ENCODE measurements at places on chromosomes 1 and 21.

GRCh38 chr1:44924835-44925464, 61.4 kb downstream of the EIF2B3 start:
- DNase-seq = no peak

DNA sequence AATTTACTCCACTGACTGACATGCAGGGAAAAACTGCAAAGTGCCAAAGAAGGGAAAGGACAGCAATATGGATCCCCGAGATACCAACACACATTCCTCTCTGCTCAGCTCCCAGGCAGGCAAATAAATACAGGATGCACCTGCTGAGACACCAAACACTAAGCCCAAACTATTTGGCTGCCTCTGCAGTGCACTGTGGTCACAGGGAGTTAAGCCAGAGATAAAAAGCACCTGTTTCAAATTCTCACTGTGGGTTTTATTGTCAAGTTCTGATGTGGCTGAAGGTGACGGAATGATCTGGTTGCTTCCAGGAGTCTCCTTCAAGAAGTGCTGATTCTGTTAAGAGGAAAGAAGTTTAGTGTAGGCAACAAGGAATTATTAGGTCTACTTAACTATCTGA, 17.7 kb downstream of the TEX38 start:
- no peak for DNase-seq

- no peak for DNase-seq
Observed at GRCh38 chr1:216111842-216112241, 311.4 kb downstream of the USH2A start.

DNA sequence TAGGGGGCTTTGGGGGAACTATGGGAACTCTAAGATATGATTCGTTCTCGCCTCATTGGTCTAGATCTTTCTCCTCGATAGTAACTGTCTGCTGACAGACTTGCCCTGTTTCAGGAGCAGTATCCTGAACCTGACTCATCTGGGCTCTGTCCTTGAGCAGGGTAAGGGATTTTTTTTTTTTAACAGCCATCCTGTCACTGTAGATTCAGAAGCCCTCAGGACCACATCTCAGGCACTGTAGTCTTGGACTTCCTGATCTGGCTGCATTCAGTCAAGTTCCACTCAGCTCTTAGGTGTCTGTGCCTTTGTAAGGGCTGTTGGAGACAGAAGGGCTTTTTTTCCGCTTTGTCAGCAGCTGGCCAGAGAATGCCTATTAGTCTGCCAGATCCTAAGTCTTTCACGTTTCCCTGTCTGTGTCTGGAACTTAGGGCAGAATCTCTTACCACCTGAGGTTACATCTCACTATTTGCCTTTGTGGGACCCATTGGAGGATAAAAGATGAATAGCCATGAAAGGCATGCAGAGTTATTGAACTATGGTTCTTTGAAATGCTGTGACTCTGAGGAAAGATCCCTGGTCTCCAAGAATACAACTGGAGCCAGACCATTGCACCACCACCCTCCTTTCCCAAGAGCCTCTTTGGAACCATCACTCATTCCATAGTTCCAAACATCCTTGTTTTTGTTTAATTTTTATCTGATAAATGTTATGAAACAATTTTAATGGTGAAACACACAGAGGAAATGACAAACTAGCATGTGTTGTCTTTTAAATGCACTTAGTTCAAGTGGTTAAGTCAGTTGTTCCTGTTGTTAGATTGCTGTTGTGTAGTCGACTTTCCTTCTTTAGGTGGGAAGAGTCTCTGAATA, 49.7 kb upstream of the MACF1 start:
- DNase-seq = no peak

DNA sequence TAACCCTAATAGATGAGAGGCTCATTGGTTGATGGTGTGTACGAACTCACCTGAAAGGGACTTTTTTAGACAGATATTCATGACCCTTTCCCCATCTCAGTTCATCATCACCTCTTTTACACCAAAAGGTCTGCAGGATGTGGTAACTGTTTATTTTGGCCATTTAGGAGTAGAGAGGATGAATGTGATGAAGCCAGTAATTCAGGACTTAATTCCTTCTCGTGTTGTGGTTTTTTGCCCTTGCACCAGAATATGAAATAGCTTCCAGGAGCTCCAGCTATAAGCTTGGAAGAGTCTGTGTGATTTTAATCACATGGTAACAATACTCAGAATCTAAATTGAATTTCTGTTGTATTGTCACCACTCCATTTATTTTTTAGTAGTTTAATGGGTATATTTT, 189.4 kb upstream of the KCTD3 start:
- no peak for DNase-seq

GRCh38 chr1:37656881-37657280, 22.2 kb upstream of the RSPO1 start:
- DNase-seq = no peak

GRCh38 chr1:243325305-243325890, 69.6 kb downstream of the SDCCAG8 start:
- DNase-seq = no peak

- DNase-seq = no peak
Observed at GRCh38 chr1:202416641-202417040, 68.1 kb downstream of the PPP1R12B start.

DNA sequence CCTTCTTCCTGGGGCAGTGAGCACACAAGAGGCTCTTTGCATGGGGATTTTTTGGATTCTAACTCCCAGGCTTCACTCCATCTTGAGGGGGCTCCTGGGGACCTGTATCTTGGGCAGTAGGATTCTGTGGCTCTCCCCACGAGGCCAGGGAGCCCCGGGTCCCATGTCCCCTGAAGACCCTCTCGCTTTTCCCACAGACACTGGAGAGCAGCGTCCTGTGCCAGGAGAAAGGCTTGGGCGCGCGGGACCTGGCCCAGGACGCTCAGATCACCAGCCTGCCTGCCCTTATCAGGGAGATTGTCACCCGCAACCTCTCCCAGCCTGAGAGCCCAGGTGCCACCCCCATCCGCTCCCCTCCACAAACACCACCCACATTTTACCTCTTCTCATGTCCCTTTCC, 735 bp downstream of the CROCC start:
- no peak for DNase-seq

GRCh38 chr1:167462341-167462740, 56.0 kb downstream of the CD247 start:
- no peak for DNase-seq

GRCh38 chr1:119771016-119771415, 2.3 kb upstream of the HMGCS2 start:
- DNase-seq = no peak

GRCh38 chr1:219927298-219927955, 930 bp downstream of the SLC30A10 start:
- DNase-seq = peak; percentile 26

GRCh38 chr1:117828201-117828600, 101.2 kb downstream of the GDAP2 start:
- DNase-seq = no peak

DNA sequence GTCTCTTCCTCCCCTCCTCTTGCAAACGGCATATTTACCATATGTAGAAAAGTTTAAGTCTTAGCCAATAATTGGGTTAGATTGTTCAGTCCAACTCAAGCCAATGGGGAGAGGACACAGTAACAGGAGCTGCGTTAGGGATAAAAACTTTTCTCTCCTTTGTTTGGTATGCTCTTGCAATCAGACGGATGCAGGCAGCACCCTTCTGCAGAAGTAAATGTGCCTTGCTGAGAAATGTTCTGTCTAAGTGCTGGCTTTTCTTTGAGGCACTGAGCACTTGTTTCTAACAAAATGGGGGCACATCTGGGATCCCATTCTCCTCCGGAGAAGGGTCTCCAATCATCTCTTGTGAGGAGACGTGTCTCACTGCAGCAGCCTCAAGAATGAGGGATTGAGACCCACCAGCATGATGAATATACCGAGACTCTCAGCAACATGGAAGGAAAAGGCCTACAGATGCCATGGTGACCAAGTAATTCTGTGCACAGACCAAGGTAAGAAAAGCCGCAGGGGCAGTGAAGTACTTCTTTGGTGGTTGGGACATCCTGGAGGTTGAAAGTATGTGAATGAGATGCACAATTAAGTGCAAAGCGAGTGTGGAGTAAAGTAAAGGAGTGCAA, 20.7 kb upstream of the GNG4 start:
- no peak for DNase-seq
